ENCODE measurements at places on chromosomes 4 and X.

DNA sequence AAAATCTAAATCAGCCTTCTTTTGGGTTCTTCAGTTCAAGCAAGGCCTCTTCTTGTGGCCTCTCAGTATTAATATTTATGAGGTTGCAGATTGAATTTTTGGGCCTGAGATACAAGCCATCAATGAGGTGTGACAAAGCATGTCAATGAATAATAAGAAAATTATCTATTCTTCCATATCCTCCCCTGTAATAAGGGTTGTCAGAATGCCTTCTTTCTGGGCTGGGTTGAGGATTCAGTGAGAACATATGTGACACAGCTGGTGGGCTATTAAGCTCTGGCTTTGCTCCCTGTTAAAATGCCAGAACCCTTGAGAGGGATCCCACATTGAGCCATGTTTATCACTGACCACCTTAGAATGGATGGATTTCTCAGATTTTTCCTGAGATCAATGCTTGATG lies 187.2 kb downstream of the AR start:
- DNase-seq: no peak

- no peak for DNase-seq
Observed at GRCh38 chrX:153924149-153924861, 1.8 kb downstream of the ARHGAP4 start.

- DNase-seq: no peak
Observed at GRCh38 chr4:3145234-3145924, 70.9 kb downstream of the HTT start.

- DNase-seq: no peak
Observed at GRCh38 chrX:29662759-29663503, 552.4 kb upstream of the MAGEB2 start.

DNA sequence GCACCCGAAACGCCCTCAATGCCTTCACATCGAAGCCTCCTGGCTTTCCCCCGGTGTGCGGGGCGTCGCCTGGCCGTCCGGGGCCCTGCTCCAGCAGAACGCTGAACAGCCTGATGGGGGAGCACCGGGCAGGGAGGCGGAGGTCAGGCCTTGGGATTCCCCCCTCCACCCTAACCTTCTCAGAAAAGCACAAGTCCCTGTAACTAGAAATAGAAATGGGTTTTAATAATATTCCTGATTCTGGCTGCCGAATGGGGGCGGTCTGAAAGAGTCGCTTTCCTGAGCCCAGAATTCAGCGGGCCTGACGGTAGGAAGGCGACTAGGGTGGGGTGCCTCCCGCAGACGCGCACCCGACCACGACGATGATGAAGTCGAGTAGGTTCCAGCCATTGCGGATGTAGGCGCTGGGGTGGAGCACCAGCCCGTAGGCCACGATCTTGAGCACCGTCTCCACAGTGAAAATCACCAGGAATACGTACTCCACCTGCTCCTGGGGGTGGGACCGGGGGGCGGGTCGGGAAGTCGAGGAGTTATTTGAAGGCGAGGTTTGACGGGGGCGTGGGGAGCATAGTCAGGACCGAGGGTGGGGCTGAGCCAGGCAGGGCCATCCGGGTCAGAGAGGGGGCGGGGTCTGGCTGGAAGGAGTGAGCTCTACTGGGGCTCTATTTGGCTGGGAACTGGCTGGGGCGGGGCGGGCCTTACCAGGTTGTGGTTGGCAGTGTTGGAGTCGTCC lies 2.5 kb downstream of the CACNA1F start:
- peak; percentile 11 for DNase-seq

DNA sequence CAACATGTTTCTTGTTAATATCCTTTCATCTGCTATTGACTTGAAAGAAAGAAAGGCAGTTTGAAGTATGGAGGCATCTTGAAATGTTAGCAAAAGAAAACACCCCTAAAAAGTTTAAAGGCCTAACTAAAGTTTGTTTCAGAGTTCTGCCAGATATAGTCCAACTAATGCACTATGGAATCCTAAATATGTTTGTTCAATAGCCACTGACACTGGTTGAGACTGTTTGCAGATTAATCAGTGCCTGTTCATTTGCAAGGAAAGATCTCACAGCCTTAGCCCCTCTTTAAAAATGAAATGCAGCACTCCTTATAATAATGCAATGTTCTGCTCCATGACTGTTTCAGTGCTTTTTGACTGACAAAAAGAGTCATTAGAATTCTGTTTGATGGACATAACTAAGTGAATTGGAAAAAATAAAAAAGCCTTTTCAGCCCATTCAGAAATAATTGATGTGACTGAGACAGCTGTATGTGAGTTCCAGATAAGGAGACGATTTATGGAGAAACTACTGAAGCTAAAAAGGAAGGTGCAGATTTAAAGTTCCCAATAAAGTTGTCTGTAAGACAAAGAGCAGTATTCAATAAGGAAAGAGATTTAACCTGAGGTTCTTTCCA lies 192.0 kb downstream of the PCDH7 start:
- no peak for DNase-seq

DNA sequence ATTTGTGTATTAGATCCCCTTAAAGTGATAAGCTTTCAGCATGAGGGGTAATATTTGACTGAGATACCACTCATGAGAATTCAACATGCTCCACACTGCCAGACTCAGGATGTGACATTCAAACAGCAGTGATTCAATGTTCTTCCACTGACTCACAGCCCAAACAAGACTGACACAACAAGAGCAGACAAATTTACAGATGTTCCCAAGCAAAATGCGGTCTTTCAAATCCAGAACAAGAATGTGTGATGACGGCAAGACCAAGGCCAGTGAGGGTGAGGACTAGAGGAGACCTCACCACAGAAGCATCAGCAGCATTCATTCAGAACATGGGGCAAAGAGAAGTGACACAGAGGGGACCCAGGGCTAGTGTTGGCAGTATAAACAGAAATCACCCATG lies 99.3 kb upstream of the GRIA3 start:
- DNase-seq: no peak

GRCh38 chr4:17124767-17125166 lies 226.3 kb upstream of the LDB2 start:
- no peak for DNase-seq

DNA sequence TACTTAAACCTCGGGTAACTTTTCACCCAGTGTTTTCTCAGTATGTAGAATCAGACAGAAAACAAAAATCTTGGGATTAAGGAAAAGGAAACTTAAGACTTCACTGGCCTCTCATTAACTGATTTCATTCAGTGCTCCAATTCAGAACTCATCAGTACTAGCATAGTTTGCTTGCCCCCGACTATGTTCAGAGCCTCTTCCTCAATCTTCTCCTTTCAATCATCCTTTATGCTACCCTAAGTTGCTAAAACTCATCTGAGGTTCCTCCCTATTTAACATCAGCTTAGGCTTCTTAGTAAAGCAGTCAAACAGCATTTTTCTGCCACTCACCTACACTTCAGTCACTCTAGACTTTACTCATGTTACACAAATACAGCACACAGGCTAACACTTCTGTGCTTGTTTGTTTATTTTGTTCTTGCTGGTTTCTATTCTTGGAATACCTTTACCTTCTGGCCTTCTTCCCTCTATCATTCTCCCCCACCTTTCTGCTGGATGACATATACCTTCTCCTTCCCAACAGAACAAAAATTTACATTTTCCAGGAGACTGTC lies 163.0 kb upstream of the TLL1 start:
- DNase-seq: no peak

DNA sequence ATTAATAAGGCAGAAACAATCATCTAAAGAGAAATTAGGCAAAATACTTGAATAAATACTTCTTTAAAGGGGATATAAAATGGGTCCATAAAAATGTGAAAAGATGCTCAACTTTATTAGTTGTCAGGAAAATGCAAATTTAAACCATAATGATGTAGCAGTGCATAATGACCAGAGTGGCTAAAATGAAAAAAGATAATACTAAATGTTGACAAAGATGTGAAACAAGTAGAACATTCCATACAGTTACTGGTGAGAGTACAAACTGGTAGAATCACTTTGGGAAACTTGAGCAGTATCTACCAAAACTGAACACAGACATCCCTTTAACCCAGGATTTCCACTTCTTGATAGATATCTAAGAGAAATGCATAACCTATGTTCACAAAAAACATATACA lies 5.0 kb downstream of the ARSJ start:
- no peak for DNase-seq

All from stimulated activated CD8-positive, alpha-beta memory T cell treated with anti-CD3 and anti-CD28 coated beads, Interleukin-15, amount 100 ng/mL, for 24 hours (primary cell).